ENCODE measurements at places on chromosomes 7 and 10.

DNA sequence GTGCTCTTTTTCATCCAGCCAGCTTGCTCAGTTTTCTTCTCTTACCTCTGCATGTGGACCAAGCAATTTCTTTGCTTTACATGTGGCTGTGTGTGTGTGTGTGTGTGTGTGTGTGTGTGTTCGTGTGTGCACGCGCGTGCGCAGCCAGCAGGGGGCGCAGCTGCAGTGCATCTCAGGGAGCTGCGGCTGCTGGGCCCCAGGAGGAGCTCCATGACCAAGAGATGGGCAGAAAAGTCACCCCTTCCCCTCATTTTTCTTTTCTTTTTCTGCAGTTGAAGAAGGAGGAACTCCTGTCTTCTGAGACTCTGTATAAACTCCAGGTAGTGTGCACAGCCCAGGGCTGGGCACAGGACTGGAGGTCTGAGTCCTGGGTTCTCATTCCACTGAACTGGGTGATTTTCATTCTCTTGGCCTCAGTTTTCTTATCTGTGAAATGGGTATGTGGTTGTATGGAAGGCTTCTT is 41.8 kb downstream of the BLNK start:
- peak; percentile 40 for DNase-seq

DNA sequence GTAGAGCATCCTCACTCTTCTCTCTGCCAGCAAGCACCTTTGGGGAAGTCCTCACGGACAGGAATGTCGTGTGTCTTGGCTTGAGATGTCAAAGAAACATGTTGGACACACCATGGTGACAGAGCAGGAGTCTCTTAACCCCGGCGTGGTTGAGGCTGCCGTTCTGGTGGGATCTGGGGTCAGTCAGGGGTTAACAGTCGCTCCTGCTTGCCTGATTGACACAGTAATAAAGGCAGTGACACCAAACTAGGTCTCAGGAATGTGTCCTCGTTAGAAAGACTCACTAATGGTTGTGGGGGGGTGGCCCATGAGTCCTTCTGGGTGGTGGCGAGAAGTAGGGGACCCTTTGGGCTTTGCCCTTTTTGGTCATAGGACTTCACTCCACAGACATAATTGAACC is 69.0 kb downstream of the TCF7L2 start:
- no peak for DNase-seq

- no peak for DNase-seq
Observed at GRCh38 chr10:71218046-71218650, 5.8 kb downstream of the UNC5B start.

- DNase-seq, result no peak
Observed at GRCh38 chr10:71968553-71969474, 4.6 kb downstream of the CHST3 start.

DNA sequence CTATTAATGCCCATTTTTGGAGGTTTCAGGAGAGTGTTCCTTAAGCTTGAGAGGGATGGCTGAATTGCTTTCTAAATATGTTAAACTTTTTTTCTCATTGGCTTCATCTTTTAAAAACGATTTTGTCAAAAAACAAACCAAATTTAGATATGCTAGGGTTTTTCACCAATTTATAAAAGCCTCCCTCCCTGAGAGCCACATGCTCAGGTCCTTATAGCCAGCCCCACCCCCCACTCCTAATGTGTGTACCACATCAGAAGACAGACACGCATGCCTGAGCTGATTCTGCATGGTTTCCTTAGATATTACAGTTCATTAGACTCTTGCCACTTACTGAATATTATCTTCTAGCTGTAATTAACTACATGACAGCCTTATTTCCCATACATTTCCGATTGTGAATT is 2.0 kb downstream of the CUL1 start:
- DNase-seq, result no peak

DNA sequence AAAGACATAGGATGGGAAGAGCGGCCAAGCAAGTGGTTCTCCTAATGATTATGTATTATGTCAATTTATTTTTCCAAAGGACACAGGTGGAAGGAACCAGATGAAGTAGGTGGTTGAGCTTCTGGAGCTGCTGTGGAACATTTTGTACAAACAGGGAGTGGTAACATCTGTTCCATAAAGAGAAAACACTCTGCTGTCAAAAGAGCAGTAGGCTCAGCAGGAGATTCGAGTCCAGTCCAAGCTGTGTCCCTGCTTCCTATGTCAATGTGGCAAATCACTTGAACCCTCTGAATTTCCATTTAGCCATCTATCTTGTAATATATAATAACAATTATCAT is 448.0 kb upstream of the ANKRD30A start:
- DNase-seq, result no peak

DNA sequence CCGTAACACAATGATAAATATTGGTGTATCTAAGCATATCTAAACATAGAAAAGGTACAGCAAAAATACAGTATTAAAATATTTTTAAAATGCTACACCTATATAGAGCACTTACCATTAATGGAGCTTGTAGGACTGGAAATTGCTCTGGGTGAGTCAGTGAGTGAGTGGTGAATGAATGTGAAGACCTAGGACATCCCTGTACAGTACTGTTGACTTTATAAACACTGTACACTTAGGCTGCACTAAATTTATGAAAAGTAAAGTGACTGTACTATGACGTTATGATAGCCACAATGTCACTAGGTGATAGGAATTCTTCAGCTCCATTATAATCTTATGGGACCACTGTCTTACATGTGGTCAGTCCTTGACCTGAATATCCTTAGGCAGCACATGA is 147.0 kb downstream of the GLI3 start:
- no peak for DNase-seq

- DNase-seq, result no peak
Observed at GRCh38 chr7:99011341-99011705, 132.6 kb downstream of the SMURF1 start.

DNA sequence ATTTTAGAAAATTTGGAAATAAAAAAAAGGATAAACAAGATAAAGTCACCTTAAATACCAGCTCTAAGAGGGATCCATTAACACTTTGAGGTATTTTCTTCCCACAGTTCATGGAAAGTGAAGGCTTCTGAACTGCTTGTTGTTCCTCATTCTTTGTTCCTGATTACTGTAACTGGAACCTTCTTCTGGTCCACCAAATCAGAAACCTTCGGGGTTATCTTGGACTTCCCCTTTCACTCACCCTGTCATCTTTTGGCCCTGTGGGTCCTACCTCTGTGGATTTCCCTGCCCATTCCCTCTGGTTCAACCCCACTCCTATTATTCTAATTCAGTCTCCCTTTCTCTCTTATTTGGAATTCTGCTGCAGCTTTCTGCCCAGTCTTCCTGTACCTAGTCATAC is 116.5 kb upstream of the PRPS1L1 start:
- no peak for DNase-seq

DNA sequence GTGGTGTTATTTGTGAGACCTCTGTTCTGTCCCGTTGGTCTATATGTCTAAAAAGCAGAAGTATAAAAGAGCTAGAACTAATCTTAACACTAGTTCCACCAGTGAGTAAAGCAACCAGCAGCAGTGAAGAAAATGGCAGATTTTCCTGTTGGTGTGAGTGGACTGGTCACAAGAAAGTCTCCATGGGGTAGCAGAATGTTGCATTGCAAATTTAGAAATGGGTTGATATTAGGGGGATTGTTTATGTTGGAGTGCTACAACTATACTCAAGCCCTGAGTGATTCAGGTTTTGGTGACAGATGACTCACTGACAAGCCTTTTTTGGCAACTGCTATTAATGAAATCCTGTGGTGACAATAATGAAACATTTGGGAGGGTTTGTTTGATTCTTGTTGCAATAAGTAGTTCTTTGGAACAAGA is 5.6 kb downstream of the AVL9 start:
- no peak for DNase-seq

GRCh38 chr7:82021036-82021435 is 251.2 kb upstream of the HGF start:
- no peak for DNase-seq

DNA sequence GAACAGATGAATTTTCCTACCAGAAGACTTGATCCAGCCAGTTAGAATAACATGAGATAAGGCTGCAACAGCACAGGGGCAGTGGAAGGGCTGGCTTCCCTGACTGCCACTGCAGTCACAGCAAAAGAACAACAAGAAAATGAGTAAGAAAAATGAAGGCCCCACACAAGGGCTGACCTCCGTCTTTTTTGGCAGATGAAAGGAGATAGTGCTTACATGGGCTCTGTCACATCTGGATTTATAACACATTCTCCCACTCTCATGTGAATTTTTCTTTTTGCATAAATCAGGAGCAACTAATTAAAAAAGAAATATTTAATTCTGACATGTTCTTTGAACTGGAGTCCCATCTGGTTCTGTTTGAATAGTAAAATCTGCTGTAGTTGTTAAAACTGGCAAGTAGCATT is 99.6 kb downstream of the NRP1 start:
- DNase-seq, result no peak

DNA sequence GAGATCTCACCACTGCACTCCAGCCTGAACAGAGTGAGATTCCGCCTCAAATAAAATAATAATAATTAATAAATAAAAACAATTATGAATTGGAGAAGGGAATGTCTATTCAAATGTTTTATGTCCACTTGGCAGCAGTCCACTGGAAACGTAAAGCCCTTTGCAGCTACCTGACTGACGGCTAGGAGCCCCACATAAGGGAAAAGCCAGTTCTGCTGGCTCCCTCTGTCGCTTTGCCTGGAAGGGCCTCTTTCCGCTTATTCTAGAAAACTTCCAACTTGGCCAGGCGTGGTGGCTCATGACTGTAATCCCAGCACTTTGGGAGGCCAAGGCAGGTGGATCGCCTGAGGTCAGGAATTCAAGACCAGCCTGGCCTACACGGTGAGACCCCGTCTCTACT is 6.1 kb upstream of the TNS3 start:
- no peak for DNase-seq

GRCh38 chr10:124117511-124117785 is 24.1 kb upstream of the CHST15 start:
- DNase-seq, result no peak

- no peak for DNase-seq
Observed at GRCh38 chr10:122551450-122551849, 9.1 kb upstream of the DMBT1 start.

DNA sequence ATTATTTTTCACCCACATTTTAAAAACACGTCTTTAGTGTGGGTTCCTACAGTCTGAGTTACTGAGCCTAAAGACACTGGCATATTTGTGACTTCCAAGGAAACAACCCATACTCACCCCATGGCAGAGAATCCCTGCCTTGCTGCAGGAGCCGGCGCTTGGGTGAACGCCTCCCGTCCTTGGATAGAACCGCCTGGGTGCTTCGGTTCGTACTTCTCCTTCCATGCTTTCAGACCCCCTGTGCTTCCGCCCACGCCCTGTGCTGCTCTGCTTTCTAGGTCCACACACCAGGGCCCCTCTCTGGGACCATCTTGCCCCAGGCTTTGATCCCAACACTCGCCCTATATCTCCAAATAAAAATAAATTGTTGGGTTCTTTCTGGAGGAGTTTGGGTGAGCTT is 125.8 kb downstream of the PTPRN2 start:
- no peak for DNase-seq

DNA sequence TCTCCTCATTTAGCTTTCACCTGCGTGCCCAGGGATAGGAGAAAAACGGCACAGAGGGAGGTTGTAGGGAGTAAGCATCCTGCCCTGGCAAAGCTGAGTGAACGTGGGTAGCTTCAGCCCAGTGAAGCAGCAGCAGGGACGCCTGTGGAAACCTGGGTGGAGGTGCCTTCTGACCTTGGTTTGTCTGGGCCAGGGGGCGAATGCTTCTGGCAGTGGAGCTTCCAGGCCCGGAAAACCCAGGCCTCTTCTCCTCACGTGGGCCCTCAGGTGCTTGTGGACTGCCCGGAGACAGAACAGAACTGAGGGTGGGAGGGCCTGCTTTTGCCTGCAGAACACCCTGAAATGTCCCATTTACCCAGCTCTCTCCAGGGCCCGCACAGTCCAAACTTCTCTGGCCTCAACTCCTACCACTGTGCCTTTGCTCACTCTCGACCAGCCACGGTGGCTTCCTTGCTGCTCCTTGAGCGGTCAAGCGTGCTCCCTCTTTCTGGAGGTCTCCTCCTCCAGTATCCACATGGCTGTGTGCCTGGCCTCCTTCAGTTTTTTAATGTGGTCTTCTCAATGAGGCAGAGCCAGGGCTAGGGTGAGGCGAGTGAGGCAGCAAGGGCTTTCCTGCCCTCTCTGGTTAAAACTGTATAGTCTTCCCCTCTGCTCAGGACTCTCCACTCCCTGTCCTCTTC is 62.4 kb downstream of the TMEM209 start:
- DNase-seq, result no peak

GRCh38 chr7:70937424-70937823 is 194.5 kb upstream of the GALNT17 start:
- no peak for DNase-seq

DNA sequence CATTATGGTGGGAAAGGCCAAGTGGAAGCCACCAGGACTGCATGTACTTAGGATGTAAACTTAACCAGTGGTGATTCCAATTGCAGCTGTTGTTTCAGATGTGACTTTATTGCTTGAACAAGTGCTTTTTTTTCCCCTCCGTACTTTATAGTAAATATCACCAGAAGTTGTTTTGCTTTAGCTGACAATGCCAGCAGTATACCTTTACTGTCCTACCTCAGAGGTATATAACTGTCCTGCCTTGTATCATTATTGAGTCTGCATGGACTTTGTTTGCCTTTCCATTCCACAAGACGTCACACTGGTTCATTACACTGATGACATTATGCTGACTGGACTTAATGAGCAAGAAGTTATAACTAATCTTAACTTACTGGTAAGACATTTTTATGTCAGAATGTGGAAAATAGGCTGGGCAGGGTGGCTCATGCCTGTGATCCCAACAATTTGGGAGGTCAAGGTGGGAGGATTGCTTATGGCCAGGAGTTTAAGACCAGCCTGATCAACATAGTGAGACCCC is 77.1 kb upstream of the RAB18 start:
- DNase-seq, result no peak

DNA sequence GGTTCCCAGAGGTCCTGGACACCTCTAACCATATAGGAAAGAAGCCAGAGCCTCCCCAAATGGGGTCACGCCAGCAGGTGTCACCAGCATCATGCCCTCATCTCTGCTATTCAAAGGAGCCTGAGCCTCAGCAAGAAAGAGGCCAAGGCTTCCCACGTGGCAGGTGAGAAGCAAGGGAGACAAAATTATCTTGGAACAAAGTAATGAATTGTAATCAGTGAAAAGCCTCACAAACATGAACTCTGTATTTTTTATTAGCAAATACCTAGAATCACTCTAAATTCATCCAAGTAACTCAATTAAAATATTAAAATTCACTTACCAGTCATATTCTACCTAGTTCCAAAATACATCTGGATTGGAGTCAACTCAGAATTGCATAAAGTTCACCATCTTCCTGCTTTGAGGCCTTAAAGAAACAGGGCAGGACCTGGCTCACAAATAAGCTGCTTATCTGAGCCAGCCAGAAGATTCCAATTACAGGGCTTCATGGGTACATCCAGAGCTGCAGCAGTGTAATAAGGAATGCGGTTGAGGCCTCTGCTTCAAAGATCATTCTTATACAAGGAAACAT is 68.7 kb downstream of the SGMS1 start:
- DNase-seq, result no peak
